ENCODE measurements at places on chromosomes 5 and 9. TPM values are rescaled to one million over a fixed set of nuclear protein-coding genes. Genes with fewer than 3 reads are reported as not detected.
A peak's percentile ranks its signal among the peaks of the same experiment; 100 is the strongest.

The HMCN2 gene
- 0.32 TPM for total RNA-seq

The FCHO2 gene
- total RNA-seq, result 36.5 TPM

The GPR151 gene
- not detected for total RNA-seq

The HTR4 gene
- not detected for total RNA-seq

The BARHL1 gene
- total RNA-seq, result not detected

DNA sequence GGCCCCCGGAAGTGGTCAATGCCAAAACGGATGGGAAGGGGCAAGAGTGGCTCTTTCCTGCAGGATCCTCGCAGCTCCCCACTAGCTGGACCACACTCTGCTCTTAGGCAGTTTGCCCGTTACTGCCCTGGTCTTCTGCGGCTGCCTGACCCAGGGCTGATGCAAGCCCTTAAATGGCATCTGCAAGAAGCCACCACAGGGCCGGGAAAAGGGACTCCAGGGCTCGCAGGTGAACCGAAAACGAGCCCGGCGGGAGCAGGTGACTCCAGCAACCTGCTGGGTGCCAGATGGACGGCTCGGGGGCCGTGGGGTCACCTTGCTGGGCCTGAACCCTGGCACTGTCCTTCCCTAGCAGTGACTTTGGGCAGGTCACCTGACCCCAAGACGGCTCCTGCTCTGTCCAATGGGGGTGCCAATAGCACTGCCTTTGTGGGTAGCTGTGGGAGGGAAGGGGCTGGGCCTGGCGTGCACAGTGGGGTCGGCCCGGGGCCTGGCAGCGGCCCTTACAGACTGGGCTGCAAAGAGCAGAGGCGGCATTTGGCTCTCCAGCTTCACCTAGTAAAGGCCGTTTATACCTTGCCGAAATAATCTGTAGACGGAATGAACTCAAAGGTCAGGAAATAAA, 1.3 kb downstream of the TMEM250 start:
- no peak for DNase-seq
- no peaks in the 10 kb centered on the region for H3K4me1 ChIP-seq
- no peaks in the 10 kb centered on the region for H3K27me3 ChIP-seq
- H3K27ac ChIP-seq, result peak overlapping the region; percentile 20

- H3K36me3 ChIP-seq, result no peaks in the 10 kb centered on the region
- H3K27me3 ChIP-seq, result no peaks in the 10 kb centered on the region
- H3K4me1 ChIP-seq, result peaks cover 21% of the 10 kb centered on the region
- no peak overlapping the region for H3K4me3 ChIP-seq
- no peak overlapping the region for H3K27ac ChIP-seq
Measured at GRCh38 chr5:90949469-90950358, 391.1 kb downstream of the ADGRV1 start.

- DNase-seq, result no peak
- H3K4me1 ChIP-seq, result no peaks in the 10 kb centered on the region
- H3K36me3 ChIP-seq, result no peaks in the 10 kb centered on the region
- H3K27me3 ChIP-seq, result no peaks in the 10 kb centered on the region
- no peak overlapping the region for H3K27ac ChIP-seq
Measured at GRCh38 chr9:80049096-80049782, 477.5 kb downstream of the TLE4 start.

DNA sequence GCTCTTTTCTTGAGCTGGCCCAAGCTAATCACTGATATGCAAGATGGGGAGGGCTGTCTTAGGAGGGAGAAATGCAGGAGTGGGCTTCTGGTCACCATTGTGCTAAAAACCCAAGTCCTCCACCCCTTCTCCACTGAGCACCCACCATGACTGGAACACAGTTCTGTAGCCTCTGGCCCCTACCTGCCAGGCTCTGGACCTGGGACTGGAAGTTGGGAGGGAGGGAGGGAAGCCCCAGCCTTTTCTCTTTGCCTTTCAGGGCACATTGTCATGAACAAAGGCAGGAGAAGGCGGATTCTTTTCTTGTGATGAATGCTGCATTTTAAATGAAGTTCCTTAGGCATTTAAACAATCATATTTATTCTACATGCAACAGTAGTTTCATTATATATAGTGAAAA, 559.1 kb upstream of the TRPC7 start:
- DNase-seq, result no peak
- peaks cover 19% of the 10 kb centered on the region for H3K27me3 ChIP-seq
- no peaks in the 10 kb centered on the region for H3K36me3 ChIP-seq

The GRXCR2 gene
- total RNA-seq, result not detected

GRCh38 chr5:96640696-96641095, 21.5 kb upstream of the CAST start:
- H3K27ac ChIP-seq, result no peak overlapping the region
- DNase-seq, result no peak
- no peaks in the 10 kb centered on the region for H3K36me3 ChIP-seq
- no peak overlapping the region for H3K4me3 ChIP-seq
- H3K27me3 ChIP-seq, result no peaks in the 10 kb centered on the region

- H3K4me3 ChIP-seq, result no peak overlapping the region
- H3K36me3 ChIP-seq, result no peaks in the 10 kb centered on the region
- peaks cover 33% of the 10 kb centered on the region for H3K27me3 ChIP-seq
- no peaks in the 10 kb centered on the region for H3K4me1 ChIP-seq
- DNase-seq, result no peak
Measured at GRCh38 chr9:122605691-122606090, 8.8 kb upstream of the OR1Q1 start.

- H3K36me3 ChIP-seq, result no peaks in the 10 kb centered on the region
- peaks cover 14% of the 10 kb centered on the region for H3K27me3 ChIP-seq
- no peak overlapping the region for H3K4me3 ChIP-seq
- no peak overlapping the region for H3K27ac ChIP-seq
- no peaks in the 10 kb centered on the region for H3K4me1 ChIP-seq
- no peak for DNase-seq
Measured at GRCh38 chr5:146440870-146441495, 6.2 kb upstream of the TCERG1 start.

DNA sequence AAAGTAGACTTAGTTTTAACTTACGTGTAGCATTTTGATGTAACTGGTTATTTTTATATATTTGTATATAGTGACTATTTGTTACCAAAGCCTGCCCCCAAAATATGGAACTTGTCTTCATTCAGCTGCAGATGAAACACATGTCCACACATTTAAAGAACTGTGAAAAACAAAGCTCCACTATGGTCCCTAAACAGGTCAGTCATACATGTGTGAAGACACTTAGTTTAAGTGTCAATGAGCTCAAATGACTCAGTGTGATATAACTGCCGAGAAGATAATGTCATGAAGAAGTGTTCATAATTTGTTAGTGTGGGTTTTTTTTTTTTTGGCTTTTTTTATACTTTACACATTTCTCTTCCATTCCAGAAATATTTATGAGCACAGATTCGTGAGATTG, 28.2 kb downstream of the HAVCR1 start:
- H3K4me3 ChIP-seq, result no peak overlapping the region
- H3K36me3 ChIP-seq, result peaks cover 7% of the 10 kb centered on the region
- H3K4me1 ChIP-seq, result peaks cover 53% of the 10 kb centered on the region

All from Calu3 (cell line).